ENCODE measurements at places on chromosomes 6 and 20.

DNA sequence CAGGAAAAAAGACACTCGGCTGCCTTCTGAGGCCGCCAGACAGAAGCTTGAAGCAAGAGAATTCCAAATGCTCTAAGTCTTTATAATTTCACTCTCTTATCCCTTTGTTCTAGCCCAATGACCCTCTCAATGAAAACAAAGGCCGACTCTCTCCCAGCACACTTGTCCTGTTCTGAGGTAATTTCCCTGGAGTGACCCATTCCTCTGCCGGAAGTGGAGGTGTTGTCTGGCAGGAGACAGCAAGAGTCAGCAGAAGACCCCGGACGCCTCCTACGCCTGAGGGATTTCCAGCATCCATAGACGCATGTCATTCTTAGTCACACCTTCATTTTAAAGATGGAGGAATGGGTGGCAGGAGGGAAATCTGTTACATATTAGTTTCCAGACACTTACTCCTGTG, 110.3 kb downstream of the SOD2 start:
- no peak for DNase-seq

DNA sequence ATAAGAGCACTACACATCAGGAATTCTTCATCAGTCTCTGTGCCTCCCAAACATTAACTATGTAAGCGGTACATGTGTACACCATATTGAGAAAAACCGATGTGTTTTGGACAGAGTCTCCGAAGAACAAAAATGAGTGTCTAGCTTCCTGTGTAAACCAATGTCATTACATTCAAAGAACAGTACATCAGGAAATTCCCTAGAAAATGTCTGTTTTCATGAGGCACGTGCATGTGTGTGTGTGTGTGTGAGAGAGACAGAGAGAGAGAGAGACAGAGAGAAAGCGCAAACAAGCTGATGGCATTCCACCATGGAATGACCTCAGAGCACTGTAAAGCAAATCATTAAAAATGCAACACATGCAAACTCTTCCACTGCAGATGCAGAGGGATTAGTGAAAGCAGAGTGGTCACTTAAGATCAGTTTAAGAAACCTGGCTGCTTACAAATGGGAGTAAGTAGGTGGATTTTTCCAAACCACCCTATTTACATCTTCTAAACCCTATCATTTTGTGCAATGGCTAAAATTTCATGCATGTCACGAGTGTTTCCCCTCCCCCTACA, 133.9 kb downstream of the HIVEP2 start:
- DNase-seq = no peak

DNA sequence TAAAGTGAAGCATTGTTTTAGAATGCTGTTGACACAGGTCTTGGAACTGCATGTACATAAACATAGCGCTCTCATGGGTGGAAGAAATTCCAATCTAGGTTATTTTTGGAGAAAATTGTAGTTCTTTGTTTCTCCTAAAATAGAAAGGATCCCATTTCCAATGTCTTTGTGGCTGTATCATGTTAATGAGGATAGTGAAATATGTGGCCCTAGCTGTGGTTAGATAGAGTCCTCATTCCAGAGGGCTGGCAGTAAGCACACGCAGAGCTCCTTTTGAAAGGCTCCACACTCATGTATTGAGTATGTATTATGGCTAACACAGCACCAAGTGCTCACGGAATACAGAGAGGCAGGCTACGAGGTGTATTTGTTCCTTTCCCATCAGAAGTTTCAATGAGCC, 60.9 kb downstream of the SNRNP48 start:
- DNase-seq = no peak

DNA sequence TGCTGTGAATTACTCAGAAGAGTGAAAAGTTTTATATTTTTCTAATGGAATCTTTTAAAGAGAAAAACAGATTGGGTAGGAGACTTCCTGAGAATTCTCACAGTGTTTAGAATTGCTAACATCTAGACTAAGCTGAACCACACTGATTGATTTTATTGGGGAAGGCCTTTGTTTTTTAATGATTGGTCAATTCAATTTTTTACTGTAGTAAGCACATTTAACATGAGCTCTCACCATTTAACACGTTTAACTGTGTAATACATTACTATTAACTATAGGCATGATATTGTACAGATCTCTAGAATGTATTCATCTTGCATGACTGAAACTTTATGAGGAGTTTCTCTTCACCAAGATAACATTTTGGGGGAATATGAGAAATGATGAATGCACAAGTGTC, 987.3 kb downstream of the PHF3 start:
- no peak for DNase-seq

- no peak for DNase-seq
Measured at GRCh38 chr6:88177961-88178464, 11.9 kb upstream of the CNR1 start.

DNA sequence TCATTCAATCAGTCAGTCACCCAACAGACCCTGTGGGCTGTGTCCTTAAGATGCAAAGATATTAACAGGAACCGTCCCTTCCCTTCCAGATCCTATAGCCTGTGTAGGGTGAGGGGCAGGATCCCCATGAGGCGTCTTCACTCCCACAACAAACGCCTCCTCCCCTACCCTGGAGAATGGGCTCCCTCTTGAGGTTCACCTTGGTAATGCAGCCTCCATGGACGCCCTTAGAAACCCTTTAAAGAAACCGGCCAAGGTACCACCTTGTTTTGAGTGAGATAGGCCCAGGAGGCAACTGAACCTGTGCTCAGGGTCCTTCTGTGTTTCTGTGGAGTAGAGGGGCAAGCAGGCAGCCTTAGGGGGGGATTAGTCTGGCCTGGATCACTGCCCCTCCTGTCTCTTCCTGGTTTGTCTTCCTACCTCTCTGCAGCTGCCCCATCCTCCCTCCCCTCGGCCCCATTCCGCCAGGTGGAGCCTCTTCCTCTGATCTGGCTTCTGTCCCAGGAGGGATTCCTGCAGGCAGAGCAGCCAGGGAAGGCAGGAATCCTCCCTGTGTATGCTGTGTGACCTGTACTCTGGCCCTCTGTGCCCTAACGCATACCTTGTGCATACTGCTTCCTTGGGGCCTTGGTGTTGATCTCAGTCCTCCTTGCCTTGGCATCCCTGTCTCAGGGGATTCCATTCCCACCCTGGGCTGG, 6.6 kb upstream of the GUCA1A start:
- DNase-seq = peak; percentile 35

- no peak for DNase-seq
Measured at GRCh38 chr20:16498526-16499253, 74.6 kb downstream of the KIF16B start.

DNA sequence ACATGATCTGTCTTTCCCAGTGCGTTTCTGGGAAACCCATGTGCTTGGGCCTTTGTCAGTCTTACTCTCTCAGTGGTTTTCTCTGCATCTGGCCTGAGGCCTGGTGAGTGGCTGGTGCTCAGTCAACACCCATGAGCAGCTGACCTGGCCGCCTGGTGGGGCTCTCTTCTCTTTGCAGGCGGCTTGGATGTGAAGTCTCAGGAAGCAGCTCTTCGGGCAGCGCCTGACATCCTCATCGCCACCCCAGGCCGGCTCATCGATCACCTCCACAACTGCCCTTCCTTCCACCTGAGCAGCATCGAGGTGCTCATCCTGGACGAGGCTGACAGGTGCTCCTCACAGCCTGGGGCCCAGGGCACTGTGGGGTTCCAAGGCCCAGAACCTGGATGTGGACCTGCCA, 10.8 kb downstream of the DDX27 start:
- peak; percentile 41 for DNase-seq

GRCh38 chr20:36149469-36149868, 5.1 kb upstream of the EPB41L1 start:
- no peak for DNase-seq

DNA sequence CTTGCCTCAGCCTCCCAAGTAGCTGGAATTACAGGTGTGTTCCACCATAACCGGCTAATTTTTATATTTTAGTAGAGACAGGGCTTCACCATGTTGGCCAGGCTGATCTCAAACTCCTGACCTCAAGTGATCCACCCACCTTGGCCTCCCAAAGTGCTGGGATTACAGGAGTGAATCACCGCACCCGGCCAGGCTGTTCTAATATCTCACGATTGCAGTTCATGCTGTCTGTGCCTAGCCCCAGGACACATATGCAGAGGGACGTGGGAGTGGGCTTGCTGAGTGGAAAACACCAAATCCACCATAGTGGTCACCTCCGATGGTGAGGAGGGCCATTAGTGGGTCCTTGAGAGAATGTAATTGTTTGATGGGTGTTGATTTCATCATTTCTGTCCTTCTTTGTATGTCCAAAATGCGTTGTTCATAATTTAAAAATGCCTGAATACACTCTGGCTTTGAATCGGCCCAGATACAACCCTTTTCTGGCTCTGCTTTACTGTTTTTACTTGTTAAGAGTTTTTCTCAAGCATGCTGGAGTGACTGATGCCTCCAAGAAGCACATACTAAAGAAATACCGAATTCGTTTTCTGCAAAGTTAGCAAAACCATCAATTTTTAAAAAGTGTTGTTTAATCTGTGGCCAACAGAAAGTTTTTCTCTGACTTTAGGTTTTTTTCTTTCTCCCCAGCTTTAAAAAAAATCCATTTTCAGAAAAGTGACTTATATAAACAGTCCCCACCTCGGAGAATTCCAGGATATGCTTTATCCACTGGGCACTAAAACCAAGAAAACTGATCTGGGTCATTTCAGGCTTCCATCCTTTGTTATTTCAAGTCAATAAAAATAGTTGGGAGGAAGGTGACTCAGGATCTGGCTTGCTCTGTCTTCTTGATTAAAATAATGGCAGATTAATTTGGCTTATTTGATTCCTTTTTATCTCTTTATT, 18.8 kb upstream of the RALGAPA2 start:
- DNase-seq = no peak

DNA sequence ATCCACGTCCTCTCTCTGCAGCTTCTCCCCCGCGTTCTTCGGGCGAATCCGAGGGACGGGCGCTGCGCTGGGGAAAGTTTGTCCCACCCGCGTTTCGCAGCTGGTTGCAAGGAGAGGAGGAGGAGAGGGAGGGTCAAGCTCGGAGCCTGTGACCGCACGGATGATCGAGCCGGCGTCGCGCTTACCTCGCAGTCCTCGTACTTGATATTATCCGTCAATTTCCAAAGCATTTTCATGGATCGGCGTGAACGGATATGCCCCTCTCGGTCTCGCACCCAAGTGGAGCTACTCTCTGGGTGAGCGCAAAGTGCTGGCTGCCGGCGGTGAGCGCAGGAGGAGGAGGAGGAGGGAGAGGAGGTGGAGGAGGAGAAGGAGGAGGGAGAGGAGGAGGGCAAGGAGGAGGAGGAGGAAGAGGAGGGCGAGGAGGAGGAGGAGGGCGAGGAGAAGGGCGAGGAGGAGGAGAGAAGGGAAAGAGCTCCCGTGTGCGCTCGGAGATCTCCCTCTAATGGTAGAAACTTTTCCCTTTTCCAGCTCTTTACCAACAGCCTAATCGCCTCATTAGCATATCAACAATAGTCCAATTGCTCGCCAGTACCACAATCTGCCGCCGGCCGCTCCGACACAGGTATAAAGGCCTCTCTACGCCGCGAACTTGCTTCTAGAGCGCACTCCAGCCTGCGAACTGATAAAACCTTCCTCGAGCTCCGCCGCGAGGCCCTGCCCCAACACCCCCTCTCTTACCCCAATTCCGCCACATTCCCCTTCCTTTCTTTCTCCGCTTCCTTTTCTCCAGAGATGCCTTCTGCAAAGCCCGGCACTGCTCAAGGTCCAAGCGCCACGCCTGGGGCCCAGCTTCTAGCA, at the start of gene TFAP2A:
TSS of gene TFAP2A (minus strand) at position 319 of the 861 bp plus-strand sequence. CDS start at position 236, 83 bp downstream.
- no peak for DNase-seq

DNA sequence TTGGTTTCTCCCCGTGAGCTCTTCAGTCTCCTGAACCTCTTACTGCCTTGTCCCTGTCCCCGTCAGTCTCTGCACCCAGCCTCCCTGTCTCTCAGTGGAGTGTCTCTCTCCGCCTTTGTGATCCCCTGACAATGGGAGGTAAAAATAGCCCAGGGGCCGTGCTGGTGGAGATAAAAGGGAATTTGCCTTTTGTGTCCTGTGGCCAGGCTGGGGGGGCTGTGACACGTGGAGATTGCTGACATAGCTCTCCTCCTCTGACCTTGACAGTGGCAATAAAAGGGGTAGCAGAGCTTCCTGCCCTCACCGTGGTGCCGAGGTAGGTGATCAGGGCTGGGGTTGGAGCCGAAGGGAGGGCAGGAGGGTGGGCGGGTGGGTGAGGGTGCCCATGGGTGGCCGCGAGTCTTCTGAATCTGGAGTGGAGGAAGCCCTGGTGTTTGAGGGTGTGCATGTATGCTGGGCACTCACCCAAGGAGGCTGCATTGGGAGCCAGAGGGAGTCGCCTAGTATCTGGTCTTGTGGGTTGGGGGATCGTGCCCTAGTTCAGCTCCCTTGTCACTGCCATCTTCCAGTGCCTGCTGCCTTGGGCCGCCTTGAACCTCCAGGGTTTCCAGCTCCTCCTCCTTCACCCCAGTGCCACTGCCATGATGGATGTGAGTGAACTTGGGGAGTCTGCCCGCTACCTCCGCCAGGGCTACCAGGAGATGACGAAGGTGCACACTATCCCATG, 21.9 kb downstream of the MYH7B start:
- no peak for DNase-seq

DNA sequence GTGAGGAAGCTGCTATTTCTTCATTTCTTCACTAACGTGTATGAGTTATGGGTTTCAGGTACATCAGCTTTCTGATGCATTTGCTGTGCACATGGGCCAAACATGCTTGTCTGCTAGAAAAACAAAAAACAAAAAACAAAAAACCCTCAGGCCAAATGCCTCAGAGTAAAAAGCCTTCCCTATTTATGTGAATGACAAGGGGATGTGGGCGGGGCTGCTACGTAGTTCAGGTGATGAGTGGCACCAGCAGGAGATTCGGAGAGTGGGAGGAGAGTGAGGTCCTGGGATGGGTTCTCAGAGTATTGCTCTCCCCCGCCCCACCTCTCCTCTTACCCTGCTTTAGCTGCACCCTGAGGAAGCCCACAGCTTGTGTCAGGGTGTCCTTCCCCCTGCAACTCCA, 596.8 kb upstream of the JAG1 start:
- DNase-seq = no peak

DNA sequence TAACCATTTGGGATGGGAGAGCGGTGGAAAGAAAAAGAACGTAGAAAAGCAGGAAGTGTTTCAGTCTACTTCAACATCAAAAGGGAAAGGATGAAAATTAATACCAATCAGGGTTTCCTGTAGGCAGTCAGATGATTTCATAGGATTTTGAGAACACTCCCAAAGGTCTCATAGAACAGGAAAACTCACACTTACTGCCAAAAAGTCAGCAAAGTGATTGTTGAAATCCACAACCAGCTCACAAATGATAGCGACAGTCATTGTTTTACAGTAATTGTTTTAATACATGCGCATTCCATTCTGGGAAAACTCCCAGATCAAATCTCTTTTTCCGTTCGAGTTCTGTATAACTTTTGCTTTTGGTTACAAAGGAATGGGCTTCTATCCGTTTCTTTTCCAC, 5.3 kb upstream of the CNKSR3 start:
- no peak for DNase-seq

DNA sequence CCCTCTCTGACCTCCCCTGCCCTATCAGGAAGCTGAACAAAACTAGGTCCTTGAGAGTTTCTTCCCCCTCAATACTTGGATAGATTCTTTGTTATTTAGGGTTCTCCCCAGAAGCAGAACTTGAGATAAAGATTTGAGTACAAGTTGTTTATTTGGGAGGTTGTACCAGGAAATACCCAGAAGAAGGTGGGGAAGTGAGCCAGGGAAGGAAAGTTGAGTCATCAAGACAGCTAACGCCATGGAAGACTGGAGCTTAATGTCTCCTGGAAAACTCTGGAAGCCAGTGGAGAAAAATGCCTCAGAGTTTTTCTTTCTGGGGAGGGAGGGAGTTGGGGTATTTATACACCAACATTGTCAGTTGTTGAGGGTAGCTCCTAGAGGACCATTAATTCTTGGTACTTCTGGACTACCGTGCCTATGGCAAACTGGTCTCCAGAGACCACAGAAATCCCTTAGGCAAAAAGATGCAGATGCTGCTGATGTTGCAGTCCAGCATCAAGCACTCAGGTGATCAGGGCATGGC, 102.6 kb upstream of the ZFP64 start:
- no peak for DNase-seq
